ENCODE measurements at places on chromosomes 16 and 17.

- no peak for DNase-seq
Measured at GRCh38 chr17:34412534-34412933, 49.5 kb upstream of the CCL1 start.

DNA sequence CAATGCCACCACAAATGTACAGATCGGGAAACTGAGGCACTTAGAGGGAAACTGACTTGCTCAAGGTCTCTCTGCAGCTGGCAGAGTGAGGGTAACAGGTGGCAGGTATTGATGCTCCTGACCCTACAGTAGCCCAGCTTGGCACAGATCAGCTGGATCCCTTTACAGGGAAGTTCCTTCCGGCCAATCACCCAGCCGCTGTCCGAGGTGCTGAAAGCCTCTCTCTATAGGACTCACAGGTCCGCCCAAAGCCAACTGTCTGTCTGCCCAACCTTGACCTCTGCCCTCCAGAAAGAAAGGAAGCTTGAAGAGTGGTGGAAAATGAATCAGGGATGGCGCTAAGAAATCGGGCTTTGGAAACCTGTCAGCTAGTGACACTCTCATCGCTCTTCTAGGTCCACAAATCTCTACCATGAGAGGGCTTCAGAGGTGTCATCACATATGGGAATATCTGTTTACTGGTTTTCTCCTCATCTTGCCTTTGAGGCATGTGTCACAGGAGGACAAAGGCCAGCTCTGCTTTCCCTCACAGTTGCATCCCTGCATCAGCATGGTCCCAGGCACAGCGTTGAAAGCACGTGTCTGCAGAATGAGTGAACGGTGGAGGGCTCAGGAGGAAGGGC is 246.2 kb downstream of the KATNIP start:
- no peak for DNase-seq

GRCh38 chr17:12627781-12628451 is 37.8 kb upstream of the MYOCD start:
- no peak for DNase-seq

DNA sequence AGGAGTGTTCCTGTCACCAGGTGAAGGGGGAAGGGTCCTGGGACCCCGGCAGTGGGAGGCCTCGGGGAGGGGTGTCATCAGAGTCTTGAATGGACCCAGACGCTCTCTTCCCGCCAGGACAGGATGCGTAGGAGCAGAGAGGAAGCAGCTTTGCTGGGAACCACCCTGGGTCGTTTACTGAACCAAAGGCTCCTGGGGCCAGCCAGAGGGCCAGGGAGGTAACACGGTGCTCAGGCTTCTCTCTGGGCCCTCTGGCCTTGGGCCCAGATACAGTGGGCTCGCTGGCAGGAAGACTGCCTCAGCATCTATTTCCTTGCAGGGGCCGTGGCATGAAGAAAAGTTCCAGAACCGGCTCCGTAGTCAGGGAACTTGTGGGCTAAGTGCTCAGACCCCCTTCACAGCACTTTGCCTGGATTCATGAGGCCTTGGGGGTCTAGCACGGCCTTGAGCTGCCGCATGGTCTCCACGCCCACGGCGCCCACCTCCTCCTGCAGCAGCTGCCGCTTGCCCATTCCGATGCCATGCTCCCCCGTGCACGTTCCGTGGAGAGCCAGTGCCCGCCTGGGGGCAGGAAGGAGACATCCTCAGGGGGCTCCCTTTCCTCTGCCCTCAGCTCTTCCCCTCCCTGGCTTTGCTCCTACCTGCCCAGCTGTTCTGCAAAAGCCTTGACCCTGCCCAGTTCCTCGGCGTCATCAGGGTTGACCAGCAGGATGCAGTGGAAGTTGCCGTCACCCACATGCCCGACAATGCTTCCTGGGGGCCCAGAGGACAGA is 4.4 kb downstream of the LDHD start:
- DNase-seq = no peak

DNA sequence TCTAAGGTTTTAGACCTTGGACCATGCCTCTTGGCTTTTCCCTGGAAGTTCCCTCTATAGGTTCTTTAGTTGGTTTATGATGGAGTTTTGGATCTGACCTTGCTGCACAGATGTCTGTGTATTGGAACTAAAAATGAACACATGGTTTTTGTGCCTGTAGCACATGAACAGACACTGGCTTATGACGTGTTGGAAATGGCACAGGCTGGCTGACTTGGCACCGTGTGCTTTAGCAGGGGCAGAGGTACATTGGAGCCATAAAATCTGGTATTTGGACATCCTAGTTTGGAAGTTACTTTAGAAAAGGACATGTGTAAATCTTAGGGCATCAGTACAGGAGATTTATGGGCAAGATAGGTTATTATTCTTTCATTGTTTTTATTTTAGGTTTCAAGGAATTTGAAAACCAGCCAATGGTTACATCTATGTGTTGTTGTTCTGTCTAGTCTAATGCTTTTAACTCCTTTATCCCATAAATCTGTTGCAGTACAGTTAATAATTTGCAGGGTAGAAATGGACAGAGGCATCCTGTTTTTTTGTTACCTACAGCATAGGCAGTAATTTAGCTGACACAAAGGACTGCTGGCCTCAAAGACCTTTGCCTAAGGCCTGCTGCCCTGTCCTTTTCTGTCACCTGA is 6.0 kb downstream of the SOCS7 start:
- DNase-seq = peak; percentile 55

DNA sequence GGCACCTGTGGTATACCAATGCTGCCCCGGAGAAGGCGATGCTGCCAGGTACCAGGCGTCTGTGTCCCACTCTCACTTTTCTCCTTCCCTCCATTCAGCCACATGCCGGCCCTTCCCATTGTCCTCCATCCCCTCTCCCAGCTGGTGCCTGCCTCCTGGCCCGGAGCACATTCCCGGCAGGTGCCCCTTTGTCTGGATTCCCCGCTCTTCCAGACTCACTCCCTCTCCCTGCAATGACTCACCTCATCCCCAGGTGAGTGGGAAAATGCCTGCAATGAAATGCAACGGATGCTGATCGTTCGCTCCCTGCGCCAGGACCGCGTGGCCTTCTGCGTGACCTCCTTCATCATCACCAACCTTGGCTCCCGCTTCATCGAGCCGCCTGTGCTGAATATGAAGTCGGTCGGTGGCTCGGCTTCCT is 10.4 kb upstream of the KDM6B start:
- DNase-seq = no peak

- DNase-seq = no peak
Measured at GRCh38 chr16:11039726-11040125, 95.4 kb downstream of the CLEC16A start.

DNA sequence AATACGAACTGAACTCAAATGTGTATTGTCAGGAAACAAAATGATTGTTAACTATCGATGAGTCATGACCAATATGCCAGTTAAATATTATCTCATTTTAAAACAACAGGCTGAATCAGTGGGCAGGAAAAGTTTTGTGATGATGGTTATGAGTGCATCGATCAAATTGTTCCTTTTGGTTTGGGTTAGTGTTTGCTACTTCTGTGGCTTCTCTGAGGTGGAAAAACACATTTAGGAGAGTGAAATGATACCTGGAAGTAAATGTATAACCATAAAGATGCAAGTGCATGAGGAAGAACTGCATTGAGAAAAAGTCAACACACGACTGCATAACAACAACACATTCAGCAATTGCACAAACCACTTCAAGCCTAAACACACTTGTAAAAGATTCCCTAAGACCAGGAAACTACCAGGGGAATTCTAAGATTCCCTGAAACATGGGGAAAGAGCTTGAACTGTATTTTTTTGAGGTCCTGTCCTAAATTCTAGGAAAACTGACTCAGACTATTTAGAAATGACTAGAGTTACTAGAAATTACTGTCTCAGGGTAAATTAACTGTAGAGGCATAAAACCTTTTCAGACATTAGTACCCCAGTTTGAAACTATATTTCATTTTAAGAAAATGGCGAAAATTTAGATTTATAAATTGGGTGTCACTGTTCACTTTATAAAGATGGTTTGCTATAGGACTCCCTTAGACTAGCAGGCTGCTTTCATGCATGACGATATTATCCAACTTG is 44.8 kb downstream of the CDYL2 start:
- DNase-seq = no peak

DNA sequence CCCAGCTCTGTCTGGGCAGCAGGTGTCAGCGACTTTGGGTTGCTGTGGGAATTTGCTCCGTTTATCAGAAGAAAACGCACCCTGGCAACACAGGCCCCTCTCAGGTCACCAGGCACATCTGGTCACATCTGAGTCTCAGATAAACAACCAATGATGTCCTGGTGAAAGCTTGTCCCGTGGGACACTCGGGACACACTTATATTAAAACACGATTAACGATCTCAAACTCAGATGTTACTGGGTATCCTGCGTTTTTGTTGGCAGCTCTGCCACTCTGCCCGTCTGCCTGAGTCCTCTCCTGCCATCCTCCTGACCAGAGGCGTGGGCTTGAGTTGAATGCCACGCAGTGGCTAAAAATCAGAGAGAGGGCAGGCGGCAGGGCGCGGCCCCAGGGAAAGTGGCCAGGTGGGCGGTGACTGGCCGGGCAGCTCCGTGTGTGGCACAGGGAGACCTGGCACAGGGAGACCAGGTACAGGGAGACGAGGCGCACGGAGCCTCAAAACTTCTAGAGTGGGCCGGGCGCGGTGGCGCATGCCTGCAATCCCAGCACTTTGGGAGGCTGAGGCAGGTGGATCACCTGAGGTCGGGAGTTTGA is 2.1 kb downstream of the SECTM1 start:
- no peak for DNase-seq

GRCh38 chr16:28879261-28879840 is 1.1 kb downstream of the ATP2A1 start:
- DNase-seq = no peak

DNA sequence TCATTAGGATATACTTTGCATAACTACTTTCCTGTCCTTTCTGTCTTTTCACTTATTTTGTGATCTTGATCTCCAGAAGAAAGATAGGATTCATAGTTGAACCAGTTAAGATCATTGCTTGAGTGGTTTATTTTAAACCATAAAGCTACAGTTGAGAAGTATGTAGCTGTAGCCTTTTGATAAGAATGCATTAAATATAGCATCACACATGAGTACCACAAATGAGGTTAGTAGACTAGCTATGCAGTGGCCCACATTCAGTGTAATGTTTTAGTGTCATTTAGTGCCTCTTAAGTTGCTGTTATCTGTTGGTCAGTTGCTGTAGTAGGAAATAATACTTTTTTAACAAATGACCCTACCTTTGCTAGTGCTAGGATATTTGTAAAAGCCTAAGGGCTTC is 1.3 kb downstream of the NLK start:
- no peak for DNase-seq

DNA sequence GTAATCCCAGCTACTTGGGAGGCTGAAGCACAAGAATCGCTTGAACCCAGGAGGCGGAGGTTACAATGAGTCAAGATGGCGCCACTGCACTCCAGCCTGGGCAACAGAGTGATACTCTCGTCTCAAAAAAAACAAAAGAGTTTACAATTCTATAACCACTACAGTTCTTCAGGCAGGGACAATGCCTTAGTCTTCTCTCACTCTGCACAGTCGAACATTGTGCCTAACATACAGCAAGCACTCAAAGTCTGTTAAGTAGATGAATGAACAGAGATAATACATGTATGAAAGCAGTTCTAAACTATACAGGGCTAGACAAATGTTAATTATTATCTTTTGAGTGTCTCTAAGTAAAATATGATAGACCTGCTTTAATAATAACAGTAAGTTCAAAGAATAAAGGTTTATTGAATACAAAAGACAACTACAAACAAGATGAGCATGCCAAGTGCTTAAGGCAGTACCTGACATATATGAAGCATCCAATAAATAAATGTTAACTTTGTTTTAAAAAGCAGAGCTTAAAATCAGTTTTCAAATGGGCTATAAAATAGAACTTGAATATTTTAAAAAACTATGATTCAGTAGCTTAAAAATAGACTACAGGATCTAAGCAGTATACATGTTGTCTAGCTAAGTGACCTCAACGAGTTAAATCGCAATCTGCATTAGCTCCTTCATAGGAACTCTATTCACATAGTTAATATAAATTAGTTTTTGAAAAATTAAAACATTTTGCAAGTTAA is 19.3 kb downstream of the INTS2 start:
- DNase-seq = no peak

DNA sequence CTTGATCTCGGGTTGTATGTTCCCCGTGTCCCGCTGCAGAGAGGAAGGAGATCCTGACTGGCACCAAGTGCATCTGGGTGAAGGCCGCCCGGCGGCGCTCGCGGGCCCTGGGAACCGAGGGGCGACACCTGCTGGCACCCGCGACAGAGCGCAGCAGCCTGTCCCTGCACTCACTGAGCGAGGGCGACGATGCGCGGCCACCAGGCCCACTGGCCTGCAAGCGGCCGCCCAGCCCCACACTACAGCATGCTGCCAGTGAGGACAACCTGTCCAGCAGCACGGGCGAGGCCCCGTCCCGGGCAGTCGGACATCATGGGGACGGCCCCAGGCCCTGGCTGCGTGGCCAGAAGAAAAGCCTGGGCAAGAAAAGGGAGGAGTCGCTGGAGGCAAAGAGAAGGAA is 7.5 kb downstream of the BTBD17 start:
- DNase-seq = no peak

DNA sequence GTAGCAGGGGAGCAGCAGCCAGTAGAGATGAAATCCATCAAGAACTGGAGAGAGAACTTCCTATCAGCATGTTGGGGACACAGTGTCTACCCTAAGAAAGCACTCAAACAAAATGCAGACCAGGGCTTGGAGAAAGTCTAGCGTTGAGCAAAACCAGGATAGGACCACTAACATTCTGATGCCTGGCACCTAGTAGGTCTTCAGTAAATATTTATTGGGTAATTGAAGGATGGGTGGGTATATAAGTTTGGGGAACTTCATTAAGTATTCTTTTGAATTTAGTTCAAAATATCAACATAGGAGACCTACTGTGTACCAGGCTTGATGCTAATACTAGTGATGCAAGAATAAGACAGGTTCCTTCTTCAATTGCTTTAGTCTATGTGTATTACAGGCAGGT is 30.9 kb downstream of the SLC6A2 start:
- no peak for DNase-seq

GRCh38 chr17:74347646-74348045 is 14.0 kb downstream of the BTBD17 start:
- DNase-seq = no peak

DNA sequence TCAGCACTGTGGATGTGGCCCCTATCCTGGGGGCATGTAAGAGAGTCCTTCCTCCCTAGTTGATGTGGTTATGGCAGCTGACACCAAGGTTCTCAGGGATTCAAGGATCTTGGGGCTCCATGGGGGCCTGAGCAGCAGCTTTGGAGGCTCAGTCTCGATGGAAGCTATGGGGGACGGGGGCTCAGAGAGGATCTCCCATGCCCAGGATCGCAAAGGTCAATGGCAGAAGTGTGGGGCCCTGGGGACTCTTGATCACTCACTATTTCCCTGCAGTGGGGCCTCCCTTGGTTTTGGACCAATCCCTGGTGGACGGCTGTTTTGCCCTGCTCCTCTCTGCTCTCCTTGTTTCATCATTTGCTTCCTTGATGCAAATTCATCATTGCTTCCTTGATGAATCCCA is 885.9 kb downstream of the CDH8 start:
- DNase-seq = no peak

- DNase-seq = no peak
Measured at GRCh38 chr16:685967-686366, 1.8 kb upstream of the JMJD8 start.

- peak; percentile 52 for DNase-seq
Measured at GRCh38 chr17:35795007-35795870, at the start of gene MMP28. TSS of gene MMP28 (minus strand) at chr17:35795641. CDS start at chr17:35795377, 264 bp downstream.

- DNase-seq = no peak
Measured at GRCh38 chr17:45896803-45897693, 2.7 kb downstream of the MAPT start.

GRCh38 chr16:65932350-65933072 is 434.0 kb upstream of the CDH5 start:
- DNase-seq = no peak

- DNase-seq = peak; percentile 87
Measured at GRCh38 chr17:50206604-50207293, 5.3 kb upstream of the COL1A1 start.

Data from right hindlimb (tissue), 1 donor.